Activated naive CD8-positive, alpha-beta T cell treated with anti-CD3 and anti-CD28 coated beads, Interleukin-2, amount 10 ng/mL, durations not matched to agents 7 days and 5 days (primary cell): ENCODE measurements at places on chromosomes 3 and 15.

GRCh38 chr3:150216041-150216811 is 191.9 kb upstream of the TSC22D2 start:
- no peak for DNase-seq

DNA sequence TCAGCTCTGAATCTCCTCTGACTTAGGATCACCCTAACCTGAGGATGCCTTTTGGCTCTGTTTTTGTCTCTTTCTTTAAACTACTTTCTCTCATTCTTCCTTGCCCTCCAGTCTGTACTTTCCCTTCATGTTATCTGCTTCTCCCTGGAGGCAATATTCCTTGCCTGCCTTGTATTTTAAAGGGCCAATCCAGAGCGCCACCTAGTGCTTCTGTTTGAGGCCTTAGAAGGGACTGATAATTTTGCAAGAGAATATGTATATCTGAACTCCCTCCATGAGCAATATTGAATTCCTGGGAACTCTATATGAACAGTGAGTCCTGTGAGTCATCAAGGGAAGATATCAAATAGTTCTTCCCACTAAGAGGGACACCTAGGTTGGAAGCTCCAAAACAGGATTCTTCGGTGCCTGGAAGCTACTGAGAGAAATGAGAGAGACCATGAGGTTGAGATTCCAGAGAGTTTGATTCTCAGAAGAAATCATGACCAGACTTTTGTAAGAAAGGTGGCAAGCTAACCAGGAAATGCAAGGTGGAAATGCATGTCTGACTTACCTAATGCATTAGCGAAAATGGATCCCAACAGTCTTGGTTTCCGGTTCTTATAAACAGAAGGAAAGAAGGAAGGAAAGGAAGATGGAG is 203.8 kb upstream of the CD96 start:
- no peak for DNase-seq

- DNase-seq, result no peak
Observed at GRCh38 chr15:93245661-93246042, 156.6 kb upstream of the RGMA start.

DNA sequence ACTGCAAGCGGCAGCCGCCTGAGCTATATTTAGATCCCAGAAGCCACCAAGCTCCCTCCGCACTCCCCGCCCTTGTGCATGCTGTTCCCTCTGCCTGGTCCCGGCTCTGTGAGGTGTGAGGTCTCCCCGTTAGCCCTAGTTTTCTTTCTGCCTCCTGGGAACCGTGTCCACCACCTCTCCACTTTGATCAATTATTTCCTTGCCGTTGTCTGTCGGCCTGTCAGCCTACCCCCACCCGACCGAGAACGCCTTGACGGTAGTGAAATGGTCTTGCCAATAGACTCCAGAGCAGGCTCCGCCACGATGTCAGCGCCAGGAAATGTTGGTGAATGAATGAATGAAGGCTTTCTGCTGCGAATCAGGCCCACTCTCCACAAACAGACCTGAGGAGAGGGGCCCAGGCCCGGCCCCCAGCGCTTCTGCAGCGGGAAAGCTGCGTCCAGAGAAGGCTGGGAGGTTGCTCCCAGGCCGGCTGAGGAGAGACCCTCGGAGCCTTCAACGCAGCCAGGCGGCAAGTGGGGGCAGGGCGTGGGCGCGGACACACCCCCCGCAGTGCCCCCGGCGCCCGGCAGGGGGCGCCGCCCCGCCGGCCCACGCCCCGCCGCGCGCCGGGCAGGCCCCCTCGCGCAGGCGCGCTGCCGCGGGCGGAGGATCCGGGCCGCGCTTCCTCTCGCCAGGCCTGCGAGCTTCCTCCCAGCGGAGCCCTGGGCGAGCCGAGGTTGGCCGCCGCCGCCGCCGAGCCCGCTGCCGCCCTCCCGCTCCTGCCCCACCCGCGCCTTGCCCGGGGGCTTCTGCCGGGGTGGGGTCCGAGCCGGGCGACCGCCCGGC is at the start of gene CSK:
TSS of gene CSK (plus strand) at position 650 of the 828 bp plus-strand sequence. CDS start 16,218 bp downstream, outside the sequence.
- peak; percentile 93 for DNase-seq

DNA sequence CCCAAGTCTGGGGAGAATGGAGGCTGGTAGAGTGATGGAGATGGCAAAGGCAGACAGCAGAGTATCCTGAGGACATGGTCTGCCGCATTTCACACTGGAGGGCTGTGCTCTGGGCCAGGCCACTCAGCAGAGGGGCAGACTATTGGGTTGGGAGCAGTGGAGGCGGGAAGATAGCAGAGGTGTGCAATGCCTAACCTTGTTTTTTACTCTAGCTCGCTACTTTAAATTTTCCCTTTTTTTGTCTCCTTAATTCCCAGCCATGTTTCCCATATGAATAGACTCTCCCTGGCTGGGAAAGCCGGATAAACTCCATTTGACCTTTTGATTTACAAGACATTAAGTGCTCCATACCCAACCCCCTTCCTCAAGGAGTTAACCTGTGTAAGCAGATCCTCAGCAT is 33.5 kb upstream of the ST6GAL1 start:
- DNase-seq, result no peak

GRCh38 chr15:99439524-99439835 is 126.3 kb upstream of the MEF2A start:
- peak; percentile 34 for DNase-seq
